NCI-H226 (cell line): ENCODE measurements at places on chromosomes 11 and 22.

DNA sequence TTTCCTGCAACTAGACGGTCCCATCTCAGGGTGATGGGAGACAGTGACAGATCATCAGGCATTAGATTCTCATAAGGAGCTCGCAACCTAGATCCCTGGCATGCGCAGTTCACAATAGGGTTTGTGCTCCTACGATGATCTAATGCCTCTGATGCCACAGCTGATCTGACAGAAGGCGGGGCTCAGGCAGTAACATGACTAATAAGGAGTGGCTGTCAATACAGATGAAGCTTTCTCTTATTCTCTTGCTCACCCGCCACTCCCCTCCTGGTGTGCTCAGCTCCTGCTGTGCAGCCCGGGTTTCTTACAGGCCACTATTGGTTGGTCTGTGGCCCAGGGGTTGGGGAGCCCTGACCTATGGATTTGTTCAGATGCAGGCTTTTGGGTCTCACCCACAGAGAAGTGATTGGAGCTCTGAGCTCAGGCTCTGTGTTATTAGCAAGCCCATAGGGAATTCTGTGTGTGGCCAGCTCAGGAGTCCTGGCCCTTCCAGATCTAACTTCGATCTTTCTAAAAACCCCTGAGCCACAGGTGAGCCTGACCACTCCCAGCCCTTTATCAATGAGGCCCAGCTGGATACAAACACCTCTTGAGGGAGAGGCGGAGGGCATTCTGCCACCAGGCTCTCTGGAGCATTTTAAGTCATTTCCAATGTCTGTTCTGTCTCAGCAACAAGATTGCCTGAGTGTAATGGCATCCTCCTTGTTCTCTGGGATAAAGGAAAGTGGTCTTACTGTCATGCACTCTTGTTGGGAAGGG, 351.8 kb downstream of the BUD13 start:
- peak; percentile 51 for DNase-seq

GRCh38 chr22:35368386-35368785, 12.5 kb upstream of the HMOX1 start:
- DNase-seq, result no peak

DNA sequence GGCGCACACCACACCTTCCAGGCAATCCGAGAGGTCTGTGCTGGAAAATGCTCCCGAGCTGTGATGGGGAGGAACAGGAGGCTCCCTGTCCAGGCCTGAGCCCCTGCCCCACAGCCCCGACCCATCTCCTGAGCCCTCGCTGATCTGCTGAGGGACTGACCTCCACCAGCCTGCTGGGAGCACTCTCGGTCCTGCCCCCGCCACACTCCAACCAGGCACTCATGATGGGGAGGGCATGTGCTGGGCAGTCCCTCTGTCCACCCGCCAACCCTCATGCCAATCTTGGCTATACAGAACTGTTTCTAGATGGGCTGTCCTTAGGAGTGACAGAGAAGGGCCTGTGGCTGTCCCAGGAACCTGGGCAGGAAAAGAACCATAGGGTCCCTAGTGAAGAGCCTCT, 70.8 kb downstream of the TRMU start:
- no peak for DNase-seq

DNA sequence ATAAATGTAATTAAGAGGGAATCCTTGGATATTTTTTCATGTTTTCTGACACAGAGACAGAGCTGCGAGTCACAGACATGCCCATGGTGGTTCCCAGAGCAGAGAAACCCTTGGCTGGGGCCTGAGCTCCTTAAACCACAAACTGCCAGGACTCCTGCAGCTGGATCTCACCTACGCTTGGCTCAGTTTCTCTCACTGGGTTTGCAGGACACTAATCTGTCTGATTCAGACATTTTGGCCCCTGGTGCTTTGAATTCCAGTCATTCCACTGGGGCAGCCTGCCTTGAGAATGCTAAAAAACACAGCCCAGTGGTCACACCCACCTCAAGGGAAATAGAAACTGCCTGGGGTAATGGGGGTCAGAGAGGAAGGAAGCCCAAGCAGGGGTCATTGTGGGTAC, 122.6 kb downstream of the CCDC81 start:
- DNase-seq, result peak; percentile 92

- no peak for DNase-seq
Observed at GRCh38 chr11:126718276-126718675, 282.3 kb downstream of the KIRREL3 start.

GRCh38 chr11:83312430-83312829, 26.3 kb upstream of the CCDC90B start:
- no peak for DNase-seq

GRCh38 chr22:45051946-45052345, 42.1 kb upstream of the PHF21B start:
- DNase-seq, result no peak

DNA sequence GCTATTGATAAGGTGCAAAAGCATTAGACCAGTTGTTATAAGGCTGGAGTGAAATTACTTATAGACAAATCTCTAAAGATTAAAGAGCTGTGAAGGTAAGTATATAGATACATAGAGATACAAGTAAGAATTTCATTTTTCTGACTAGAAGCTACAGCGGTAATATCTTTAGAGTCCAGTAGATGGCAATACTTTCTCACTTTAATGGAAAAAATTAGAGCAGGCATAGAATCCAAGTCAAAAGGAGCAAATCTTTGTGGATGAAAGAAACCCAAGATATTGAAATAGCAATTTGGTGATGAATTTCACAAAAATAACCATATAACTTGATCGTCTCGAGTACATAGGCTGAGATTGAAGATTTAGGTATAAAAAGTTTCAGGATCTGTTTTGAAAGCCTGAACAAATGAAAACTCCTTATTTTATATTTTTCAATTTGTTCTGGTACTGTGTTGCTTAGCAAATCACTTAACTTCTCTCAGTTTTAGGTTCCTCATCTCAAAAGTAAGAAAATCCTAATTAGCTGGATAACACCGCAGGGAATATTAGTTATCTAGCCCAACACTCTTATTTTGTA, 81.9 kb downstream of the UVRAG start:
- peak; percentile 19 for DNase-seq

DNA sequence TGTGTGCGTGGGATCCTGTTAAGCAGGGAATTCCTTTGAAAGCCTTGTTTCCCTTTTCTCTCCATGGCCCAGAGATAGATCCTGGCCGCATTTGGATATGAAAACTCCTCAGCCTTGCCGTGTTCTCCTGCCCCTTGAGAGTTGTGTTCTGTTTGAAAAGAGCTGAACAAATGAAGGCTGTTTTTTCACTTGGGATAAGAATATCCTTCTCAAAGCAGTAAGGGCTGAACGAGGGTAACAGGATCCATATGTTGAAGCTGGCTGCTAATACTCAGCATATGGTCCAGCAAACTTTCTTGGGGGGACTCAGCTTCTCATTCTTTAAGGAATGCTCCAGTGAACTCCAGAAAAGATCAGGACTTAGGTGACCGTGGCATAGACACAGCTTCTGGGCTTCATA, 114.5 kb upstream of the TTC12 start:
- no peak for DNase-seq

GRCh38 chr22:44430716-44431115, 67.3 kb downstream of the RTL6 start:
- DNase-seq, result no peak

DNA sequence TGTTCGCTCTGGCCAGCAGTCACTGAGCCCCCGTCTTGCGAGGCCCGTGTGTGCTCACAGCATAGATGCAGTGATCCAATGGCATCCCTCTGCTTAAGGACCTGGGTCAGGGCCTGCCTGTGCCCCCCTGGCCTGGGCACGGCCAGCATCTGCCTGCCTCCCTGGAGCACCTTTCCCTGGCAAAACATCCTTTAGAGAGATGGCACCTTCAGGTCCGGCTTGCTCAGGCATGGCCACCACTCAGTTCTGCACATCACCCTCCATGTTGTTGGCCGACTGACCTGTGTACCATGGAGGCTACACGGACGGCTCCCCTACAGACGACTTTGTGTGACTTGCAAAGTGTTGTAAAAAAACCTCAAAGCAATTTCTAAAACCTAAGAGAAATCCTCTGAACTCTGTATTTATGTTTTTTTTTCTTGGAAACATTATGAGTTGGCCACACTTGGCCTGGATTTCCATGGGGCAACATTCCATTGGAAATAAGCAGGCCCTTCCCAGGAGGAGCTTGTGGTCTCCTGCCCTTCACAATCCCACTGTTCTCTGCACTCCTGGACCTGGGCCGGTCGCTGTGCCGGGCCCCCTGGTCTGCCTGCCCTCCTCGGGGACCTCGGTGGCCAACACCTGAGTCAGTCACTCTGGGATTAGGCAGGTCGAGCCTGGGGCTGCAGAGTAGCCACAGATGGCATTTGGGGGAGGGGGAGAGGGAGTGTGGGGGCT, 592.4 kb downstream of the TBC1D22A start:
- DNase-seq, result no peak

DNA sequence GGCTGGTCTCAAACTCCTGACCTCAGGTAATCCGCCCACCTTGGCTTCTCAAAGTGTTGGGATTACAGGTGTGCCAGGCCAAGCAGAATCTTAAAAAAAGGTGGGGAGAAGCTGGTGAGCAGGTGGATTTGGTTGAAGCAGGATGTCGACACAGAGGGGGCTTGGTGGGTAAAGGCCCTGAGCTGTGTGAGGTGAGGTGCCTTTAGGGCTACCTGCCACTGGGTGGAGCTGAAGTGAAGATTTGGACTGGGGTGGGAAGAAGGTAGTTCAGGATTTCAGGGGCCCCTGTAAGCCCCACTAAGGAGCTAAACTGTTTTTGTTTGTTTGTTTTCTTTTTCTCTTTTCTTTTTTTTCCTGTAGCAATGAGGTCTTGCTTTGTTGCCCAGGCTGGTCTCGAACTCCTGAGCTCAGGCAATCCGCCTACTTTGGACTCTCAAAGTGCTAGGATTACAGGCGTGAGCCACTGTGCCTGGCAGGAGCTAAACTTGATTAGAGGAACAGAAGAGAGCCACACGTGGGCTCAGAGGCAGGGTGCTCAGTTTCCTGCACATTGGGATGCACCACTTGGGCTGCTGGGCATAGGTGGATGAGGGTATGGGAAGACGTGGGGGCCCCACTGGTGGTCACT, 6.0 kb downstream of the P2RX6 start:
- no peak for DNase-seq

- DNase-seq, result no peak
Observed at GRCh38 chr22:20319041-20319744, 667 bp downstream of the DGCR6L start.
